ENCODE measurements at places on chromosomes 3 and 15.
A peak's percentile ranks its signal among the peaks of the same experiment; 100 is the strongest.

- no peak for DNase-seq
These were observed 430.2 kb downstream of the LPP start for GRCh38 chr3:188584162-188584529.

DNA sequence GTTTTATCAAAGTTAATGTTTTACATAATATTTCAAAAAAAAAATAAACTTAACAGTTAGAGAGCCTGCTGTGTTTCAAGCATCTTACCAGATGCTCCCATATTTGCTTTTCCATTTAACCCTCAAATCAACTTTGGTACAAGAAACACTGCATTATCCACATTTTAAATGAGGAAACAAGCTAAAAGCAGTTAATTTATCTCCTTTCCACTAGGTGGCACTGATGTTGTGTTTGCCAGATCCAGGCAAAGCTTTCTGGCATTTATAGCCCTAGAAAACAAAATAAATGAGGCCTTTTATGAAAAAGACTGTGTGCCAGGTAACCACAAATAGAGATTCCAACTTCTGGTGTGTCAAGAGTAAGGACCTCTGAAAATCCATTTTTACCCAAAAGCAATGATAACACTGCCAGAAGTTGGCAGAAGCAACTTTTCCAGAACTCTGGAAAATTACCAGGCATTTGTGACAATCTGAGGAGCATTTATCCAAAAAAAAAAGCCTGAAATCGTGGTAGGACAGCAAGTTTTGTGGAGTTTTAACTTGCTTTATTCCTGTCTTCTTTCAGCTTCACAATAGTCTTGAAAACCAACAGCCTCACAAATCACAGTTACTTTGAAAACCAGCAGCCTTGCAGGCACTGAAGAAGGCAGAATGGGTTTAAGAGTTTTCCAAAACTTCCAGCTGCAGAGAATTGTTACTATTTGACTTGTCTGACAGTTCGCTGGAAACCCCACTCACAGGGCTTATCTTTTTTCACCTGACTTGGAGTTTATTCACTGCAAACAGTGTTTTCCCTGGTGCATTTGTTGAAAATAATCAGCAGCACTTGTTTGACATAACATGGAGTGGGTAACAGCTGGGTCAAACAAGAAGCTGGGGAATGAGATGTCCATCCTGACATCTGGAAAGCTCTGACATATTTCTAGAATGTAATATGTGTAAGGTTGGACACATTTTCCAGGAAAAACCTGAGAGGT lies 9.2 kb downstream of the FAM162A start:
- peak; percentile 68 for DNase-seq

DNA sequence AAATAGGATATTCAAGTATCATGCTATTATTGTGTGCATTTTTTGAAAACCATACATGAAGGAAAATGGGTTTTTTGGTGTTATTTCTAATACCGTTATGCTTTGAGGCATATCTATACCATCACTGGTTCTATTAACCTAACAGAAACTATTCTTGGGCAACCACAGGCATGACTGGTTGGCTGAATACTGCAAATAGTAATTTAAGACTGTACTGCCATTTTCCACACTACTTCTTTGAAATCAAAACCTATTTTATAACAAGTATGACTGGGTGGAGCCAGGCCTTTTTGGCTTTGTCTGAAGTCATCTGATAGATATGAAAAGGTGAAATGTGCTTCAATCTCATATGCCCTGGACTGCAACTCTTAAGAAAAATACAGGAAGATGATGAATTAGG lies 115.1 kb downstream of the ULK4 start:
- DNase-seq, result no peak

DNA sequence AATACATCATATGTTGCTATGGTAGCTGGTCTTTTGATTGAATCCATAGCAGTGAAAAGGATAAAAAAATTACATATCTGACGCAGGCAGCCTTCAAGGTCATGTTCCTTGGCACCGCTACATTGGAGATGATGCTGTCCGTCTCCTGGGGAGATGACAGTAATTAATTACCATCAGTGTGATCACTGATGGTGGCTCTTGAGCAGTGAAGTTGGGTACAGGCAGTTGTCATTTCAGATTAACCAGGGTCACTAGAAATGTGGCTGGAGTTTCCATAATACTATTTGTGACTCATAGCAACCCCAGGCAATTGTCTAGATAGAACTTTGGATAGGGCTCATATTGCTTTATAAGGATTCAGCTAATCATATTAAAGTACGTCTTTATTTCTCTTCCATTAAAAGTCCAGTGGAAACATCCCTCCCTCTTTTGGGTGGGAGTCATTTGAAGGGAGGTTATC lies 136.3 kb downstream of the THSD4 start:
- no peak for DNase-seq

DNA sequence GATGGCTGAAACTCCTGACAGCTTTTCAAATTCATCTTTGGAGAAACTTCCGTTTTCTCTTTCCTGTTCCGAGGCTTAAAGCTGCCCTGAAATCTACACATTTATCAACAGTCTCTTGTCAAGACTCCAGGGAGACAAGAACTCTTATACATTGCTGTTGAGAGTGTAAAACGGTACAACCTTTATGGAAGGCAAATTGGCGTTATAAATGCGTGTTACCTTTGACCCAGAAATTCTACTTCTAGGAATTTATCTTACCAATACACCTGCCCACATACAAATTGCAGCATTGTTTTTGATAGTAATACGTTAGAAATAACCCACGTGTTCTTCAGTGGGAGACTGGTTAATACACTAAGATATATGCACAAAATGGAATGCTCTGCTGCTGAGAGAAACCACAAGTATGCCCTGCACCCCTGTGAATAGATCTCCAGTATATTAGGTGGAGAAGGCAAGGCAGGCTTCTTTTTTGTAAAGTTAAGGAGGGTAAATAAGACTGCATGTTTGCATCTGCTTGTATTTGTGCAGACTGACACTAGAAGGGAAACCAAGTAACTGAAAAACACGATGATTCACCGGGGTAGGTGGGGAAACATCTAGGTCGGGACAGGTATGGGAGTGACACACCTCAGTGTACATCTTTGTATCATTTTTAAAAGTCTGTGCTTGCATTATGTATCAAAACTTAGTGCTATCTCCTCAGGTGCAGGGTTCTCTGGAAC lies 97.5 kb downstream of the IGF1R start:
- DNase-seq, result no peak

DNA sequence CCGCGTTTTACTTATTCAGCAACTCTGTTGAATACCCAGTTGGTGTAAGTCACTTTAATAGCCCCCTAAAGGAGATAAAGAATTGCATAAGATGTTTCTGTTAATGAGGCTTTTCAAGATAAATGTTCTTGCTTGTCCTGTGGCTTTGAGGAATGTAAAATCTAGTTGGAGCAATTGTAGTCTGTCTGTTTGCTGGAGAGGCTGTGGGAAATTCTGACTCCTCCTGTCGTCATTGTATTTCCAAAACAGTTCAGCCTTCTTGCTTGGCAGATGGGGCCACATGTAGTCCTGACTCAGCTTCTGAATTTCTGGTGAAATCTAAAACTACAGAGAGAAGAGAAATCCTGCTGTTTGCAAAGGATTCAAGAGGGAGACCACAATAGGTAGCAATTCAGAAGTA lies 114.4 kb downstream of the RYR3 start:
- no peak for DNase-seq

DNA sequence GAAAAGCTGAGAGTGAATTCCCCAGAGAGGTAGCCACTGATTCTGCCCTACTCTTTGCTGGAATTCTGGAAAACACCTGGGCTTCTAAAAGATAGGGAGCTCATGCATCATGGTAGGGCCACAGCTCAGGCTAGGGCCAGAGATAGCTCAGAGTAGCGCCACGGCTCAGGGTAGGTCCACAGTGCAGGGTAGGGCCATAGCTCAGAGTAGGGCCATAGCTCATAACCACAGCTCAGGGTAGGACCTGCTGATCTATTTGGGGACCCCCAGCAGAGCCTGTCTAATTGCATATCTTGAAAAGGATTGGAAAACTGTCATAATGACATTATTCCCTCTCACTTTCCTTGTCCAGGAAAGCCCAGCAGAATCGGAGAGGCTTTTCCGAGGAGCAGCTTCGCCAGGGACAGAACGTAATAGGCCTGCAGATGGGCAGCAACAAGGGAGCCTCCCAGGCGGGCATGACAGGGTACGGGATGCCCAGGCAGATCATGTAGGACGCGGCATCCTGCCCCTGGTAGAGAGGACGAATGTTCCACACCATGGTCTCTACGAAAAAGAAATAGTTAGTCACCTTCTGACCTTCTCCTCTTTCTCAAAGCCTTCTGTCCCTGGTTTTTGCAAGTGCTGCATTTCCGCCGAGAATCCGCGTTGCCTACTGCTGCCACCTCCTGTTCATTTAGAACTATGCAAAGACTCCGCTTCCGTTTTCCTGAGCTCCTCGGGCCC lies 14.5 kb downstream of the TAGLN3 start:
- peak; percentile 39 for DNase-seq

- no peak for DNase-seq
These were observed 15.1 kb upstream of the RFTN1 start for GRCh38 chr3:16528581-16528993.

GRCh38 chr15:61256231-61256630 lies 27.1 kb upstream of the RORA start:
- no peak for DNase-seq

DNA sequence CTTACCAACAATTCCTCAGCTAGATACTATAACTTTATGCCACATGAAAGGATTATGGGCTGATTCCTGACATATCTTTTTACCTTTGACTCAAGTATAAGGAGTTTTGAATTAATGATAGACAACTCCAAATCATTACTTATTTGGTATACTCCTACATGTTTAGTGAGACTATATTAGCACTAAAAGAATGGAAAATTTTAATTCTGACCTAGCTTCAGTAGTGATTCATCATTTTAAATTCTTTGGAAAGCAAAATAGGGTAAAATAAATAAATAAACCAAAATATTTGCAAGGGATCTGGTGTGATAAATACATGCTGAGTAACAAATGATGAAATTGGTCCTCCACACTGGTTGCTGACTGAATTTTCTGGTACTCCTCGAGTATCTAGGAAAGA lies 42.3 kb upstream of the VGLL3 start:
- no peak for DNase-seq

DNA sequence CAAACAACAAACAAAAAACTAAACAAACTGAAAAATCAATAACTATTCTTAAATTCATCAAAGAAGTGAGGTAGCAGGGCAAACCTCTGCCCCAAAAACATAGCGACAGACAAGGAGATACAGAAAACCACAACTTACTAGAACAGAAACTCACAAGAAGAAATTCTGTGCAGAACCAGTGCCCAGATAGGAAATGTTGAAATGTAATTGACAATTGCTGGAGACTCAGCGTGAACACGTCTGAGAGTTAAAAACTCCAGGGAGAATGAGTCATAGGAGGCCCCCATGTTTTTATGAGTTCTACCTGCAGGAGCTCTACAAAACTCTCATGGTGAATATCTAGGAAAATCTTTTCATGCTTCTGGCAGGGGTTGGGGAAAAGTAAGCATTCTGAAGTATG lies 95.5 kb upstream of the SETMAR start:
- DNase-seq, result no peak

DNA sequence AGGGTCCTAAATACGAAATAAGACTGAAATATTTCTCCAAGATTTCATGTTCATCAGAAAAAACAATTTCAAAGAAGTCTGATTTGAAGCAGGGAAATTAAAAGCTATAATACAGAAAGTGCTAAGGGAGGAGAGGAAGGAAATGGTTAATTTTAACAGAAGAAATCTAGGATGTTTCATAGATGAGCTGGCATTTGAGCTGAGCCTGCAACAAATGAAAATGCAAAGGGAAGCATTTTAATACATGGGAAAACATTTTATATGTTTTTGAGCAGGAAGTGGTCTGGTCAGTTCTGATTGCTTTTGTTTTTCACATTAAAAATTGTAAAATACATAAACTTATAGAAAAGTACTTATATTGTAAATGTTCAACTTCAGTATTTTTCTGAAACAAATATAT lies 17.2 kb upstream of the RAP2B start:
- no peak for DNase-seq

GRCh38 chr15:93066224-93066681 lies 22.8 kb downstream of the RGMA start:
- no peak for DNase-seq

GRCh38 chr15:75723171-75723846 lies 10.7 kb upstream of the CSPG4 start:
- DNase-seq, result no peak

DNA sequence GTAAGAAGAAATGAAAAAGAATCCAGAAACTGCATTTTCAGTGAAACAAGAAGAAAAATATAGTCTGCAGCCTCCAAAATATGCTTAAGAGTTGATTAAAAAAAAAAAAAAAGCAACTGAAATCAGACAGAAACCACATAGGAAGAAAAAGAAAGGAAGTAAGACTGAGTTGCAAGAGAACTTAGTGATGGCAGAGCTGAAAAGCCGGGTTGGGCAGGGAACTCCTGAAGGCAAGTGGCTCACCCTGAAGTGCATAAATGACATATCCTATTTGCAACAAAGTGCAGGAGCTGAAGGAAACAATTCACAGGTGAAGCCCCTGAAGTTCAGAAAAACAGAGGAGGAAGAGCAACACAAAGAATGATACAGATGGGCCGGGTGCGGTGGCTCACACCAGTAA lies 108.8 kb upstream of the SLC25A36 start:
- no peak for DNase-seq

DNA sequence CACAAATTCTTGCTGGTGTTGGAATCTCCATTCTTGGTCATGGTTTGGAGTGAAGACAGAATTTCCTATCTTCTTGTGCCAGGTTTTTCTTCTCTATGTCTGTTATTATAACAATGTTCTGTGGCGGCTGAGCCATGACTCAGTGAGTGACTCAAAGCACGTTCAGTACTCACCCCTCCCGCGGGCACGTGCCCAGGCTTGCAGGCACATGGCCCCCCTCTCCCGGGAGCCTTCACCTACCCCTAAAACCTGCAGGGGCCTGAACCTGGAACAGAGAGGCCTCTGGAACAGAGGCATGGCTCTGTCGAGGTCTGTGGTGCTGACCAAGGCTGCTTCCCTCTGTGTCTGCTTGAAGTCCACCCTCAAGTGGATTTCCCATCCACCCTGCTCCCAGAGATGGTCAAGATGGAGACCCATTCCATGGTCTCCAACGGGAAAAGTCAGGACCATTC lies 27.6 kb downstream of the PLXNB1 start:
- DNase-seq, result no peak

DNA sequence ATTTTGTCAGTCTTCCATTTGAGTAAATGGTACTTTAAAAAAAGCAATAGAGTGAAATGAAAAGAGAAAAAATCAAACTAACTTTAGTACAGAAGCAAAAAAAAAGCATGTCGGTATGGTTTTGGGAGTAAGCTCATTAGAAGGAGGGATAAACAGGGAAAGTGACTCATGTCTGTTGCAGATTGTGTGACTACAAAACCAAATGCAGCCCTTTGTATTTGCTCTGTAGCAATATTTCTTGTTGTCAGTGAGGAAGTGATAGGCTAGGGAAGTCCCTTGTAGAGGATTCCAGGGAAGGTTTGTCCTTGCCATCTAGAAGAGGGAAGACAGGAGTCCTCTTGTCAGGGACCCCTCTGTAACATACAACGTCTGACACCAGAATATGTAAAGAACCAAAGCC lies 150.5 kb upstream of the POU1F1 start:
- no peak for DNase-seq

- no peak for DNase-seq
These were observed 15.2 kb upstream of the IQCF6 start for GRCh38 chr3:51794206-51794605.

Measured in CD4-positive, alpha-beta T cell treated with Interferon alpha-2 for 1 hour (primary cell).